NB4 (cell line): ENCODE measurements at places on chromosomes 7 and 10.
A peak's percentile ranks its signal among the peaks of the same experiment; 100 is the strongest.

- DNase-seq: peak; percentile 51
These were observed 16.4 kb downstream of the PRKRIP1 start for GRCh38 chr7:102412548-102412947.

DNA sequence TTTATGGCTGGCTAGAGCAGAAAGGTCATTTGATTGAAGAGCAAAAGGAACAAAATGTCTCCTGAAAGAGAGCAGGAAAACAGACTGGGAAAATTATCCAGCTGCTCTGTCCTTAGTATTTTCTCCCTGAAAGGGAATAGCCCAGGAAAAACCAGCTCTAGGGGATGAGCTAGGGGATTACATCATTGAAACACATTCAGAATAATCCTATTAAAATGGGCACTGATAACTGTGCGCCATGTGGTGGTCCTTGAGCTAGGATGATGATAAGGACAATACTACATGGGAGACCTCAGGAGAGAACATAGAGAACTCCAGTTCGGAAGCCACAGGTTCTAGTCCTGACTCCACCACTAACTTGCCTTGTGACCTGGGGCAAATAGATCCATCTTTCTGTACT lies 873.8 kb downstream of the TYW1 start:
- no peak for DNase-seq

DNA sequence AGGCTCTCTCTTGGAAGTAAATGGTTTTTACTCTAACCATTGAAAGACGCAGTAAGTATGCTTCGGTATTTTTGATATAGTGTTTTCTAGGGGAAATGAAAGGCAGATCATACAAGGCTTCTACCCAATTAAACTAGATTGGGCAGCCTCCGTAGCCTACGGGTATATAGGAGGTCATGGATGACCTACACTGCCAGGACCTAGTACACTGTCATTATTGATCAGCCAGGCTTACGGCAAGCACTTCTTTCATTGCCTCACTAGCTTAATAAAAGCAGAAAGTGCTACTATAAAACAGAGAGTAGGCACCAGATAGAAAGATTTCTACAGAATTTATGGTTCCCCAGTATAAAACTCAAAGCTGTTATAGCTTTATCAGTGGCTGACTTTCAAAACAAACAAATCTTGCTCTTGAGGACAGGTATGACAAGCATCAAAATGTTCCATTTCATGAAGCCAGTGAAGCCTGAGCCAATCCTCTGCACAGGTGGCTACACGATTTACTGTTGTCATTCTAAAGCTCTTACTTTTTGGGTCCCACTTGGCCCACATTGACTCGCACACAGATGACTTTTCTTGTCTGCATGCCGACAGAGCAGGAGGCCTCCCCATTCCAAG lies 358.1 kb downstream of the THSD7A start:
- DNase-seq: no peak

- DNase-seq: peak; percentile 44
These were observed 777 bp downstream of the BICC1 start for GRCh38 chr10:58513188-58514110.

DNA sequence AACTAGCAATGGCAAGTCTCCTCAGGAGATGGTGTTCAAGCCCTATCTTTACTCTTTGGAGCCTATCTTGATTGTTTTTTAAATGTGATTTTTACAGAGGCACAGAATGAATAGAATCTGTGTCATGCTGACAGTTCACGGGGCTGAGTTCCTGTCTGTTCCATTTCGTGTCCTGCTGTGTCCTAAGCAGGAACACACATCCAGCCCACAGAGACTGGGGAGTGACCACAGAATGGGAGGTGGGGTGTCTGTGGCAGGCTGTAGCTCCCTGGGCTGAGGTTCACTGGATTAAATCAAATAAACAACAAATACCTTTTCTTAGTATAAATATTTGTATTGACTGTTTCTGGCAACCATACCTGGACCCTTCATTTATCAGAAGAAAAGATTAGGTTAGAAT lies 73.4 kb upstream of the CARD11 start:
- no peak for DNase-seq

- DNase-seq: no peak
These were observed 67.6 kb upstream of the VIPR2 start for GRCh38 chr7:159212226-159212625.

DNA sequence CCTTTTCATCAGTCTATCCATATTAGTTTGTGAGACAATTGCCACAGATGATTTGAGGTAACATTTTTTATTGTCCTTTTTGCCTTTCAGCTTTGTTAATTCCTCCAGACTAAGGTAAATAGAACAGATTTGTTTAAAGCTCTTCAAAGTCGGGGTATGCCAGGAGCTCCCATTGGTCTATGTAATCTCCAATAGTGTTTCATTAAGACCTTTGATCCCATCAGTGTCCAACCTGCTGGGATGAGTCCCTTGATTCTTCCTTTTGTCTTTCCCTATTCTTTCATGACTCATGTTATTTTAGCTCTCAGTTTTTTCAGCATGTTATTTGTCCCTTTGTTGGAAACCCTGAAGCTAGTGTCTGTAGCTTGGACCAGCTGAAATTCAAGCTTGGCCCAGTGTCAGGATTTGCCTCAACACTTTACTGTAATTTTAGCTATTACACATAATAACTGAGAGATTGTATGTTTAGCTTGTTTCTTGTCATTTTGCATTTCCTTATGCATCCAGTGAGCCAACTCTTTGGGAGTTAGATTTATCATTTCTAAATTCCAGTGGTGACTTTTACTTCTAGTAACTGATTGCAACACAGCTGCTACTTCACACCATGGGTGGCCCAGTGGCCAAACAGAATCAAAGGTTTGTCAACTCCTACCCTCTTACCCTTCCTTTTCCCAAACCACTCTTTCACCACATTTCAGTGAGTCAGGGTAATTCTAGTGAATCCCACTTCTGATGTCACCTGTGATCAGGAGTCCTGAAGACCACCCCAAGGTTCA lies 15.3 kb downstream of the AGBL3 start:
- DNase-seq: peak; percentile 21

DNA sequence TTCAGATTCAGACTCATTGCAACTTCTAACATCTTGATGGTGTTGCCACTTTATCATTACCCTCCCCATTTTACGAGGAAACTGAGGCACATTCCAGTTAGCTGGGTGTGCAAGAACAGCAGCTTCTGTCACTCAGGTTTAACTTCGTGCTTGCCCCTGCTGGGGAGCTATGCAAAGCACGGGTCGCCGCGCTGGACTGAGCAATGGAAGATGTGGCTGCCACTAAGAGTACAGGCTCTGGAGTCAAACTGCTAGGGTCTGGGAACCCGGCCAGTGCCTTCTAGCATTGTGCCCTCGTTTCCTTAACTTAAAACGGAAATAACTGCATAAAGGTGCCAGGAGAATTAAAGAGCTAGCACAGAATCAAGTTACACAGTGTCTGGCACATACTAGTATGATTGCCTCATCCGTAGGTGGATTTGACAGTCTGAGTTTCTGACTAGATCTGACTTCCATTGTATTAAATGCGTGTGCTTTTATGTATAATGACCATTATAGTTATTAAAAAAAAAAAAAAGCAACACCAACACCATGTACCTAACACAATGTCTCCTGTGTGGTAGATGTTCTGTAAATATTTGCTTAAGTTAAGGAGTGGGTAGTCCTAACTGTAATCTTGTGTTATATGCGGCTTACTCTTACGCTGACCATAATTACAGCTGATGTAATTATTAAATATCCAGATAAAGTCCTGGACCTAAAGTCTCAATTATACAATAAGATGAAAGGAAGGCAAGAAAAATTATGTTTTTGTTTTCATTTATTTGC lies 842 bp downstream of the ZNF22 start:
- peak; percentile 84 for DNase-seq

DNA sequence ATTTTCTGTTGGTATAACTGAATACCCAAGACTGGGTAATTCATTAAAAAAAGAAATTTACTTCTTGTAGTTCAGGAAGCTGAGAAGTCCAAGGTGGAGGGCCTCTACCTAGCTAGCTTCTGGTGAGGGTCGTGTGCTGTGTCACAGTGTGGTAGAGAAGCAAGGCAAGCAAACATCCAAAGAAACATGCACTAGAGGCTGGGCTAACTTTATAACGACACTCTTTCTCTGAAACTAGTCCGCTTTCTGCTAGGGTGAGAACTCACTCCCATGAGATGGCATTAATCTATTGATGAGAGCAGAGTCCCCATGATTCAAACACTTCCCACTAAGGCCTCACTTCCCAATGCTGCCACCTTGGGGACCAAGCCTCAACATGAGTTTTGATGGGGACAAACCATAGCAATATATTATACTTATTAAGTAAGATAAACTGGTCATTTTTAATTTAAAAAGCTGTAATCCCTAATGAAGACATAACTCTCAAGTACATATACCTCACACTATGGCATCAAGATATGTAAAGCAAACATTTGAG lies 50.8 kb downstream of the PHYHIPL start:
- no peak for DNase-seq

- DNase-seq: no peak
These were observed 69.2 kb downstream of the SDK1 start for GRCh38 chr7:3370068-3370830.

GRCh38 chr10:98466861-98467505 lies 20.2 kb upstream of the HPS1 start:
- DNase-seq: no peak

DNA sequence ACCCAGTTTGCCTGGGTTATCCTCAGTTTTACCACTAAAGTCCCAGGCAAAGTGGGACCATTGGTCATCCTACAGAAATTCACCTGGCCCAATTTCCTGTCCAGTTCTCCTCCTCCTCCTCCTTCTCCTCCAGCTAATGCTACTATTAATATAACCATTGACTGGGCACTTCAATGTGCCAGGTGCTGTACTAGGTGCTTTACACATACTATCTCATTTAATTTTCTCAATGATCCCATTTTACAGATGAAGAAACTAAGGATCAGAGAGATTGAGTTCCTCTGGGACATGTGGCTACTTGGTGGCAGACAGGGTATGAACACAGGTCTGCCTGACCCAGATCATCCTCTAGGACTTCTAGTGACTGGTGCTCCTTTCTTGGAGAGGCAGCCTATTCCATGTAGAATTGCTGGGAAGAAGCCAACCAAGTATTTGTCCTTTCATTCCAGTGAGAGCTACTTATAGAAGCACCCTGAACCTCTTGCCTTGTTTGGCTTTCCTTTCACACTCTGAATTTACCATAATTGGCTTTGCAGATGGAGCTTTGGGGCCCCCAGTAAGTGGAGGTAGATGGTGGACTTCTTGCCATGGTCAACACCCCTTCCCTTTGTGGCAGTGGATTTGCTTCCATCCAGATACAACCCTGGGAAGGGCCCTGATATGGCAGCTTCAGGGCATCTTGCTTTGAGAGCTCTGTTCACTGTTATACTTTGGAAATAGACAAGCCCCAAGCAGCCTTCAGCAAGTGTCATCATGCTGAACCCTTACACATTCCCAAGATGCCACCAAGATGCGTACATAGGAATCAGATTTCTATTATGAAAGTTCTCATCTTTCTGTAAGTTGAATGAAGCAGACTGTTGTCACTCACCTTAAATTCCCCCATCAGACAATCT lies 78.7 kb downstream of the MYOF start:
- DNase-seq: no peak

DNA sequence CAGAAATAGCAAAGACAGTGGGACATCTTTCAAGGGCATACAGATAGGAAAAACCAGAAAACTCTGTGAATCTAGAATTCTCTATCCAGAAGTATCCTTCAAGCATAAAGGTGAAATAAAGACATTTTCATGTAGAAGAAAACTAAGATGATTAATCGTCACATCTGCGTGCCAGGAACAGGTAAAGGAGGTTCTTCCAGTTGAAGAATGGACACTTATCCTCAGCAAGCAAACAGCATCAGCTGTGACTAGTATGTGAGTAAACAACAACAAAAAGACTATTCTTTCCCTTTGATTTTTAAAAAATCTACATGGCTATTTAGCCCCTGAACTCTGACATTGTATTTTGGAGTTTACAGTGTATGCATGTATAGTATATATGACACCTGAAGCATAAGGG lies 124.9 kb downstream of the LRMDA start:
- no peak for DNase-seq

- DNase-seq: no peak
These were observed 21.7 kb upstream of the MCM10 start for GRCh38 chr10:13139676-13140075.

DNA sequence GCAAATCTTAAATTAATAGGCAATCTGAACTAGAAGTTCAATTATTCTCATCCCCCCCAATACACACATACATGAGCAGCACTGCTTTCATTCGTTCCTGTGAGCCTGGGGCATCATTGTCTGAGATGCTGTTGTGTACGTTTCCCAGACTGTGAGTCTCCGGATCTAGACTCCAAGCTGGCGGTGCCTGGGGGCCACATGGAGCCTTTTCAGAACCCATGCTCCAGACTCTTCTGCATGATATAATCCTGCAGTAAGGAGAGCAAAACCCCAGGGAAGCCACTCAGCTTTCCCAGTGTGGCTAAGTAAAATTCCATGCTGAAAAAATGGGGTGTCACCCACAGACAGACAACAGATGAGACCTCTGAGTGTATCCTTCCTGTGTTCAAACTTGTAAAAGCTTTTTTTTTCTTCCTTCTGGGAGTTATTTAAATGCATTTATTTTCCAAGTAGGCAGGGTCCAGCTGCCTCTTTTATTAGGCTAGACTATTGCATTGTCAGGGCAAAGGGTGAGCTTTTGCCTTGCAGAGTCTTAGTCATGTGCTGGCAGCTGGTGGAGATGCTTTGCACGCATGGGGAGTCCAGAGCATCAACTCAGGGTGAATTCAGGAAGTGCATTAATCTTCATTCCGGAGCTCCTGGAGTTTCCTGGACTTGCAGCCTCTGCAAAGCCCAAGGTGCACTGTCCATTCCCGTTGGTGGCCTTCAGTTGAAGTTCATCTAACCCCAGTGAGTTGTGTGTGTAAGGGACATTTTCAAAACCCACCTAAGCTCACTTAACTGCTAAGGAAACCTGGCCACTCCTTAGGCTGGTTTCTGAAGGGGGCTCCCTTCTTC lies 185.7 kb upstream of the ADO start:
- peak; percentile 85 for DNase-seq

DNA sequence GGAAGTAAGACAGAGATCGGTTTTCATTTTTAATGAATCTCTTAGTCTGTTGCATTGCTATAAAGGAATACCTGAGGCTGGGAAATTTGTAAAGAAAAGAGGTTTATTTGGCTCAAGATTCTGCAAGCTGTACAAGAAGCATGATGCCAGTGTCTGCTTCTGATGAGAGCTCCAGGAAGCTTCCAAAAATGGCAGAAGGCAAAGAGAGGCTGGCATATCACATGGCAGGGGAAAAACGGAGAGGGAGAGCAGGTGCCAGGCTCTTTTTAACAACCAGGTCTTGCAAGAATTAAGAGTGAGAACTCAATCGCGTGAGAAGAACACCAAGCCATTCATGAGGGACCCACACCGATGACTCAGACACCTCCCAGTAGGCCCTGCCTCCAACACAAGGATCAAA lies 125.0 kb upstream of the THSD7A start:
- no peak for DNase-seq

DNA sequence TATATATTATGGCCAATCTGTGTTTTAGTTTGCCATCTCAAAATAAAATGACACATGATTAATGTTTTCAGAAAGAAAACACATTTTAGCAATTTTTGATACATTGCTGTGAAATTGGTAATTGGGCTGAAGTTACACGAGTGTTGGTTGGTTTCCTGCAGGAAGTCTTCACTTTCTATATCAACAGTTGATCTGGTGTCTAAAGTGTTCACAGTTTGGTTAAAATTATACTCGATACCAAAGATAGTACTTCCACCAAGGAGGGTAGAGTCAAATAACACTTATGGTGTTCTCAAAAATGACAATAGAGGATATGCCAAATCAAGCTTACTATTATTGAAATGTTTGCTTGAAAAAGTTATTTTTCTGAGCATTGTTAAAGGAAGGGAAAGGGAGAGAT lies 120.3 kb upstream of the GLCCI1 start:
- DNase-seq: no peak
